Choroid plexus epithelial cell (primary cell): ENCODE measurements at places on chromosomes 13 and 19.
A peak's percentile ranks its signal among the peaks of the same experiment; 100 is the strongest.

GRCh38 chr13:98284679-98285078 is 107.6 kb upstream of the RNF113B start:
- DNase-seq = no peak

DNA sequence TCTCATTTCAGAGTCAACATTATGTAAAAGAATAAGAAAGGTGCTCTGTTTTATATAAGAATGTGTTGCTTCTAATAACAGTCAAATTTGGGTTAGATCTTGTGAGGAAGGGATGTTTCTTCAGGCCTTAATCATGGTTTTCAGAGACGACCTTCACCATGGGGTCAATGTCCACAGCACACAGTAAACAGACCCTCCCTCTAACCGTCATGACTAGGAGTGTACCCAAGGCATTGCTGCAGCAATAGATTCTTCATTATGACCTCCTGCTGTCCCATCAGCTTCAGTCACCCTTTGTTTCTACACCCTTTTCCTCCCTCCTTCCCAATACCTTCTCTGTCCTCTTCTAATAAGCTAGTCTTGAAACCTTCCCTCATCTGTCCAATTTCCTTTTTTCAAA is 15.7 kb downstream of the SERPINE3 start:
- DNase-seq = no peak

DNA sequence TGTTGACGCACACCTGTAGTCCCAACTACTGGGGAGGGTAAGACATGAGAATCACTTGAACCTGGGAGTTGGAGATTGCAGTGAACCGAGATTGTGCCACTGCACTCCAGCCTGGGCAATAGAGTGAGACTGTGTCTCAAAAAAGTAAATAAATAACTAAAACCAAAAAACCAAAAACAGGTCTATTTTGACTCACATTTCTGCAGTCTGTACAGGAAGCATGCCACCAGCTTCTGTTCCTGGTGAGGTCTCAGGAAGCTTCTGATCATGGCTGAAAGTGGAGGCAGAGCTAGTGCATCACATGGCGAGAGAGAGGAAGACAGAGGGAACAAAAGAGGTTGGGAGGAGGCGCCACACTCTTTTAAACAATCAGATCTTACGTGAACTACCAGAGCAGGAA is 142.5 kb downstream of the ITGBL1 start:
- no peak for DNase-seq

DNA sequence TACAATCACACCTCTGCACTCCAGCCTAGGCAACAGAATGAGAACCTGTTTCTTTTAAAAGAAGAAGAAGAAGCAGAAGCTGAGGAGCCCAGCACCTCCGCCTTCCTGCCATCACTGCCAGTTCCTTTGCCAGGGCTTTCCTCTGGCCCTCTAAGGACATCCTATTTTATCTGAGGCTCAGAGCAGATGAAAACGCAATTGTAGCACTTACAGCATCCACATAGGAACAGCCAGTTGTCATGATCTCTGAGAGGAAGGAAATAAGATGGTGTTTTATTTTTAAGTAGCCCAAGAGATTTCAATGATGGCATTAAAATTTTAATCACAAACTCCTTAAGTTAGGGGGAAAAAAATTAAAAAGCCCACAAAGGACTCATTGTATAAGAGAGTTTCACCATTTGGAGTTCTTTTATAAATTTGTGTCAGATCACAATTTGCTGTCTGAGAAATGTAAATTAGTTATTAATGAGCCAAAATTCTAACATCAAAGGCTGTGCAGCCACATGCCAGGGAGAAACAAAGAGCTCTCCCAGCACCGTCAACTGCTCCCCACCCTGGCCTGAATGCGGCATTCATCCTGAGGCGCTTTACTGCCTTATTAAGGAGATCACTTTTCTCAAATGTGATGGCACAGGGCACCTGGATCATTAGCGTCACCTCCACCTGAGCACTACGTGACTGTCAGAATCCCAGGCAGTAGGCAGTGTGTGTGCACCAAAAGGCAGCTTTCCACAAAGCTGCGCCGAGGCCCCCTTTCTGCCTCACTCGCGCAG is 393.0 kb downstream of the FOXO1 start:
- no peak for DNase-seq

DNA sequence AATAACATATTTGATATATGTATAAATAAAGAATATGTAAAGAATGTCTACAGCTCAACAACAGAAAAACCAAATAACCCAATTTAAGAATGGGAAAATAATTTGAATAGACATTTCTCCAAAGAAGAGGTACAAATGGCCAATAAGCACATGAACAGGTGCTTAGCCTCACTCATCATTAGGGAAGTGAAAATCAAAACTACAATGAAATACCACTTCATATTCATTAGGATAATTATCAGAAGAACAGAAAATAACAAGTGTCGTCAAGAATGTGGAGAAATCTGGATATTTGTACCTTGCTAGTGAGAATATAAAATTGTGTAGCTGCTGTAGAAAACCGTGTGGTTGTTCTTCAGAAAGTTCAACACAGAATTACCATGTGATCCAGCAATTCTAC is 8.4 kb upstream of the SUPT20H start:
- DNase-seq = no peak

DNA sequence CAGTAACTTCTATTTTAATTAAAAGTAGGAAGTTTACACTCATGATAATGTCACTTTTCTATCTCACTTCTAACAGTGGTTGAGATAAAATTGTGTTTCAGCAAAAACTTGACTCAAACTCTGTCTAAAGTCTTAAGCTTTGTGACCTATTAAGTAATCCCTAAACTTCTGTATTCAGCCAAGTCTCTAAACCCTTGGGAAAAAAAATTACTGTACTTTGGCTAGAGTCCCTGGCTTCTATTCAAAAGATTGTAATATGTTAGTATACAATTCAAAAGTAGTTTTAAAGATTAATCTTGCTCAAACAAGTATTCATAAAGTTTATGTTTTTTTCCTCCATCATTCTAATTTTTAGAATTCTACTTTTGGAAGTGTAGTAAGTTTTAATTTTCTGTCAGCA is 1248.8 kb downstream of the UQCRFS1 start:
- peak; percentile 42 for DNase-seq

GRCh38 chr19:3366753-3367627 is 607 bp downstream of the NFIC start:
- DNase-seq = peak; percentile 51

GRCh38 chr19:29247471-29247870 is 34.5 kb upstream of the UQCRFS1 start:
- DNase-seq = no peak

DNA sequence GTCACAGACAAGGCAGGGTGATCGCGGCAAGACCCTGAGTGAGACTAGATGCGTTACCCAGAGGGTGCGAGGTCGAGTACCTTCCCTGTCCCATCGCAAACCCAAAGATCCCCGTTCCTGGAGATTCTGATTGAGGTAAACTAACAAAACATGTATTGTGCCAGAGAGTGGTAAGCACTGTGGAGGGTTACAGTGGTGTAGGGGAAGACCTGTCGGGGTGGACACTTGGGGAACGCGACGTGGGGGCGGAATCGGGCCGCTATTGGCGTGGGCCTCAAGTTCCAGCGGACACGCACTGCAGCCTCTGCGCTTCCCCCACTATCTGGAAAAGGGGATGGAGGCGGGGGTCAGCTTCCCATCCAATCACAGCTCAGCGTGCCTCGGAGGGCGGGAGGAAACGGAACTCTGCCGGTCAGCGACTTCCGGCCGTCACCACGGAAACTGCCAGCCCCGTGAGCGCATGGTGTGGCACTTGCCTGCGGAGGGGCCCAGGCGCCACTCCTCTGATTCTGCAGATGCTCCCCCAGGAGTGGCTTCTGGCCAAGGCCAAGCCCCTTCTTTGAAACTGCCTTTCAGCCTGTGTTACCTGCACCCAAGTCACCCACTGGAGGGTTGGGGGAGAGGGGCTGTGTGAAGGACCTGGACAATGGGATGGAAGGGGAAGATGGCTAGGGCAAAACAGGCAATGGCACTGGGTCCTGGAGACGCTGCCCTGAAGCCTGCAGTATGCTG is 1.0 kb upstream of the UBE2M start:
- peak; percentile 94 for DNase-seq

- no peak for DNase-seq
Observed at GRCh38 chr19:392375-392970, 16.5 kb downstream of the C2CD4C start.

DNA sequence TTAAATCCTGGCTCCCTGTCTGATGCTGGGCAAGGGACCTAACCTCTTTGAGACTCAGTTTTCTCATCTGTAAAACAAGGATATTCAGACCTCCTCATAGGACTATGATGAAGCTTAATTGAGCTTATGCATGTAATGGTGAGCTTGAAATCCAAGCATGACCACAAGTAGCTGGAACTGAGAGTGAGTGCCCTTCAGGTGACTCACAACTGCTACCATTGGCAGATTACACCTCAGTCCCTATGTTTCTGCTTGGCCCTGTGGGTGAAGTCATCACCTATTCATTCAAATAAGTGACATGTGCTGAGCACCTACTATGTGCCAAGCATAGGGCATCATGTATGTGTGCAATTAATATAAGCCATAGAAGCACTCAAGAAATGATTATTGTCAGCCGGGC is 25.7 kb downstream of the NOVA2 start:
- peak; percentile 7 for DNase-seq

DNA sequence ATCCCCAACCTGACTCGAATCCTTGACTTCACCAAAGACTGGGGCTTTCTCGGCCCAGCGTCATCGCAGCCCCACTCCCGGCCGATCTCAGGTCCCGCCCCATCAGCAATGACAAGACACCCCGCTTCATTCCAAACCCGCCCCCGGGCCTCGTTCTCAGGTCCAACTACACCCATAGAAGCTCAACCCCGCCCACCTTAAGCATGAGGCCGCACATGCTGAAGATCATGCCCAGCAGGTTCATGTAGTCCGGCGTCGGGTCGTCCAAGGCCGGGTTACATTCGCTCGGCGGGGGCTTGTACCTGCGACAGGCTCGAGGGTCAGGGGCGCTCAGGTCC is 2.3 kb downstream of the WDR83 start:
- peak; percentile 80 for DNase-seq

DNA sequence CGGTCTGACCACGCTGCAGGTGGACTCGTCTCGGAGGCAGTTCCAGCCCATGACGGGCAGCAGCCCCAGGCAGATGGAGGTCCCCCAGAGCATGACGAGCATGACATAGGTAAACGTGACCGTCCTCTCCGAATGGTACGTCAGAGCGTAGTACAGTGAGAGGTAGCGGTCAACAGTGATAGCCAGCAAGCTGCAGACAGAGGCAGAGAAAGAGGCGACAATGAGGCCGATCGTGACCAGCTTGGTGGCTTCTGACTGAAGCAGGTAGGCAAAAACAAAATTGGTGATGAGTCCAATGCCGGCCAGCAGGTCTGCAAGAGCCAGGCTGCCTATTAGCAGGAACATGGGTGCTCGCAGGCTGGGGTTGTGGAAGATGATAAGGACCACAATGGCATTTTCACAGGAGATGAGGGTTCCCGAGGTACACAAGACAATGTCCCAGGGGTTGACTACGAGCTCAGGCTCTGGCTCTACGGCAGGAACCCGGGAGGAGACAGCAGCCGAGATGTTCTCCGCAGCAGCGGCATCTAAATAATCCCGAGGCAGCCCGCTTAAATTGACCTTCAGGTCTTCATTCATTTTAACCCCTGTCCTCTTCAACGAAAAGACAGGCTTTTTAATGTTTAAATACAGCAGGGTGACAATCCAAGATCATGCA is 1.2 kb downstream of the GPR12 start:
- DNase-seq = no peak

GRCh38 chr13:101755228-101755887 is 302.9 kb downstream of the ITGBL1 start:
- peak; percentile 20 for DNase-seq

GRCh38 chr19:49520705-49521319 is 7.0 kb upstream of the RCN3 start:
- no peak for DNase-seq

DNA sequence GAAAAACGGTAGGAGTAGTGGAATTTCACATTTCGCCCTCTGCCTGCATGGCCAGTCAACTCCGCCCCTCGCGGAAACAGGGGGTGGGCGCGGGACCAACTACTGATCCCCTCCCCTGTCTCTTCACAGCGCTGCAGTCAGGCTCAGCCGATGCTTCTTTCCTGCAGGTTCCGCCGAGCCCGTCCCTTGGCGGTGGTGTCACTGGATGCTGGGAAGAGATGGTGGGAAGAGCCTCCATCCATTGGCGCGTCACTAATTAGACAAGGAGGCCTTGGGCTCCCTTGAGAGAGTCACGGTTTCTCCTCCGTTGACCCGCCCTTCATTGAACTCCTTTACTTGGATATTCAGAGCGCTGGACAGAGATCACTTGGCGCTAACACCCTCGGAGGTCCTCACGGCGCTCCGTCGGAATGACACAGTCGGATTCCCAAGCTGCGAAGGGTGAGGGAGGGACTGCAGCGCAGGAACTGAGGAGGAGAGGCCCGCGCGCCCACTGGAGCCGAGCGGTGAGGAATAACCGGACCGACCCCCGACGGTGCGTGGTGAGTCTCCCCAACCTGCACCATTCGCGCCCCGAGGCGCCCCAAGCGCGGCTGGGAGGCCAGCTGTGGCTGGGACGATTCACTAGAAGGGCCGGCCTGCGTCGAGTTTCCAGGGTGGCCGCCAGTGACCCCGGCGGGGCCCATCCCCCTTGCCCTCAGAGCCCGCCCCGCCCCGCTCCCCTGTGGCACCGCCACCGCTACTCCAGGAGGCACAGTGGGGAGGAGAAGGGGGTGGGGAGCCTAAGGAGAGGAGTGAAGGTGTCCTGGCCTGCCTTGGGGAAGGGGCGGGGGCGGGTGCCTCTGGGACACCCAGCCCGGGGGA is 11.2 kb upstream of the CEACAM21 start:
- no peak for DNase-seq

- DNase-seq = no peak
Observed at GRCh38 chr19:38317104-38317612, 1.4 kb upstream of the YIF1B start.

- DNase-seq = peak; percentile 53
Observed at GRCh38 chr19:1864480-1865171, 1.2 kb upstream of the KLF16 start.

DNA sequence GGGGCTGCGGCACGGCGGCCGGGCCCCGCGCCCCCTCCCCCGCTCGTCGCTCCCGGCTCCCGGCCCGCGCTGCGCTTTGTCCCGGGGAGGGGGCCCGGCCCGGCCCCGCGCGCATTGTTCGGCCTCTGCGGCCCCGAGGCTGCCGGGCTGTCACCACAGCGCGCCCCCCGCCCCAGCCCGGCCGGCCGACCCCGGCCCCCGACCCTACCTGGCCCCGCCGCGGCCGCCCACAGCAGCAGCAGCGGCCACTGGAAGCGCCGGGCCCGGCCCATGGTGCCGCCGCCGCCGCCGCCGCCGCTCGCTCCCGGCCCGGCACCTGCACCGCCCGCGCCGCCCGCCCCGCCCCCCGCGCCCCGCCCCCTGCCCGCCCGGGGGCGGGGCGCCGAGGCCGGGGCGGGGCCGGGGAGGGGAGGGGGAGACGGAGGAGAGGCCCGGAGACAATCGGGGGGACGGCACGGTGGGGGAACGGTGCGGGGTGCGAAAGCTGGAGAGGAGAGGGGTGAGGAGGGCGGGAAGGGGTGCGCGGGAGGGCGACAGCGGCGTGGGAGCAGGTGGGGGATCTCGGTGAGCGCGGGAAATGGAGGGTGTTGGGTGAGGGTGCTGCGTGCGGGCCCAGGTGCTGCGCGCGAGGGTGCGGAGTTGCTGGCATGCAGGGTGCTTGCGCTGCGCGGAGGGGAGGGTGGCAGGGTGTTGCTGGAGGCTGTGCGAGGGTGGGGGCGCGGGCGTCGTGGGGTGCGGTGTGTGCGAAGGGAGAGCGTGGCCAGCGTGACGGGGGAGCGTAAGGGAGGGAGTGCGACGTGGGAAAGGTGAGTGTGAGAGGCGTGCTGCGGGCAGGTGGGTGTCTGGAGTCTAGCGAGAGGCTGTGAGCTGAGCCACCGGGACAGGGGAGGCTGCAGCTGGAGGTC is at the start of gene CADM4:
CADM4 (minus strand) TSS at position 332 of the 905 bp plus-strand sequence; CDS start at position 272, 60 bp downstream.
- no peak for DNase-seq

GRCh38 chr13:72205773-72206172 is 338.8 kb upstream of the DACH1 start:
- peak; percentile 8 for DNase-seq
